GM12878 (cell line): ENCODE measurements at places on chromosomes 1 and 21. TPM values are rescaled to one million over a fixed set of nuclear protein-coding genes. Genes with fewer than 3 reads are reported as not detected.

DNA sequence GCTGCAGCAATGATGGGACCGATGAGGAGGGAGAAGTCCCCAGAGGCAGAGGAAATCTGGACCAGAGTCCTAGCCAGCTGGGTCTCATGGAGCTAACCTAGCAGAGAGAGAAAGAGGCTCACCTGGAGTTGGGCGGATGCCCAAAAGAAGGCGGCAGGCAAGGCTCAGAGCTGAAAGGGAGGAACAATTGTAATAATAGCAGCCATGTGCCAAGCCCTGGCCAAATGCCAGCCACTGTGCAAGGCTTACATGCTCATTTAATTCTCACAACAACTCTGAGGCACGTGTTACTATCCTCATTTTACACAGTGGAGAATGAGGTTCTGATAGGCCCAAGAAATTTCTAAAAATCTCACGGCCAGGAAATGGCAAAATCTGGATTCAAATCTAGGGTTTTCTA lies 50.0 kb upstream of the ZNF648 start:
- H3K27ac ChIP-seq, result no peak overlapping the region
- no peaks in the 10 kb centered on the region for H3K4me1 ChIP-seq
- DNase-seq, result no peak
- H3K27me3 ChIP-seq, result no peaks in the 10 kb centered on the region; the same call in 1 of the 2 replicates

DNA sequence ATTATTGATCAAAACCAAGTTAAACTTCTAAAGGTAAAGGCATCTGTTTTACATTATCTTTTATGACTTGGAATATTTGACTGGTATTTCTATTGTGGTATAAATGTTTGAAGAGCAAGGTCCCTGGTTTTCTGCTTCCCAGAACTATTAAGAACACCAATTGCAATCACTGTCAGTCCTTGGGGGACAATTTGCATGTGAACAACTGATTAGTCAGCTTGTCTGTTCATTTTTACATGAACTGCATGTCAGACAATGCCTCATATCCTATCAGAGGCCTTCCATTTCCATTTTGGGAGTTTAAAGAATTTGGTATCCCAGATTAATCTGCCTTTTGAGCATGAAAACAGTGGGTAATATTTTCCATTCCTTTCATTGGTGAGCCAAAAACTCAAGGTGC lies 654.9 kb upstream of the USP24 start:
- H3K27me3 ChIP-seq, result no peaks in the 10 kb centered on the region
- DNase-seq, result no peak
- H3K27ac ChIP-seq, result no peak overlapping the region
- no peaks in the 10 kb centered on the region for H3K36me3 ChIP-seq

Gene SYT11
- polyA plus RNA-seq, result 12.1 and 12.4 TPM in 2 replicates

Gene KRTAP13-2
- polyA plus RNA-seq, result not detected in 2 replicates

Gene TMEM79
- polyA plus RNA-seq, result 3.2 and 5.2 TPM in 2 replicates

- no peak overlapping the region for H3K4me3 ChIP-seq
- H3K36me3 ChIP-seq, result no peaks in the 10 kb centered on the region
- DNase-seq, result no peak
- no peak overlapping the region for H3K27ac ChIP-seq
- peaks cover 4% of the 10 kb centered on the region for H3K4me1 ChIP-seq
- H3K27me3 ChIP-seq, result no peaks in the 10 kb centered on the region
Observed at GRCh38 chr1:183310753-183311479, 107.3 kb downstream of the NMNAT2 start.

DNA sequence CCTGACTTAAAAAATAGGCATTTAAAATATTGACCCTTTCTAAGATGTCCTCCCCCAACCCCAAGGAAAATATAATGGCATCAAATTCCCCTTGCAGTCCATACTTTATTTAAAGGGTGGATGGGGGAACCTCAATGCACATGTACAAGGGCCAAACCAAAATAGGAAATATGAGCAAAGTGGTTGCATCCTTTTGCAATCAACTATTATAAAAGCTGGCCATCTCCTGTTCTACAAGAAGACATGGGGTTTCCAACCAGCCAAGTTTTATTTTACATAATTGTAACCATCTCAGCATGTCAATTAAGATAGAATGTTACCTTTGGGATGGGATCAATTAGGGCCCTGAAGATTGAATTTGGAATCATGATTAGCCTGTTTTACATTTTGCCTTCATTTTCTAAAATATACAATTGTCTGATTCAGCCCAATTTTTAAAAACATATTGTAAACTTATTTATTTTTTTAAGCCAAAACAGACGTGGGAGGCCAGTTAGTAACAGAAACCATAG lies 146.7 kb upstream of the NFIA start:
- H3K4me1 ChIP-seq, result no peaks in the 10 kb centered on the region
- H3K4me3 ChIP-seq, result no peak overlapping the region
- H3K27me3 ChIP-seq, result no peaks in the 10 kb centered on the region
- H3K36me3 ChIP-seq, result no peaks in the 10 kb centered on the region
- DNase-seq, result no peak

Gene IFI44
- 38.7 and 40.9 TPM in 2 replicates for polyA plus RNA-seq

GRCh38 chr1:223515421-223515820 lies 122.2 kb downstream of the CCDC185 start:
- no peaks in the 10 kb centered on the region for H3K27me3 ChIP-seq
- H3K27ac ChIP-seq, result no peak overlapping the region
- no peak overlapping the region for H3K4me3 ChIP-seq
- no peaks in the 10 kb centered on the region; the same call in 1 of the 2 replicates for H3K4me1 ChIP-seq

- H3K36me3 ChIP-seq, result no peaks in the 10 kb centered on the region
- peaks cover 11% of the 10 kb centered on the region for H3K27me3 ChIP-seq
- H3K27ac ChIP-seq, result no peak overlapping the region
- no peak overlapping the region for H3K4me3 ChIP-seq
- no peak for DNase-seq
Observed at GRCh38 chr1:25704267-25704691, 87.7 kb downstream of the MAN1C1 start.

Gene COL6A1
- polyA plus RNA-seq, result 0.12 and 0.28 TPM in 2 replicates

- H3K27ac ChIP-seq, result no peak overlapping the region
- no peak overlapping the region for H3K4me3 ChIP-seq
- H3K27me3 ChIP-seq, result no peaks in the 10 kb centered on the region
- no peaks in the 10 kb centered on the region for H3K36me3 ChIP-seq
Observed at GRCh38 chr1:76073481-76073880, 1.1 kb upstream of the ST6GALNAC3 start.

DNA sequence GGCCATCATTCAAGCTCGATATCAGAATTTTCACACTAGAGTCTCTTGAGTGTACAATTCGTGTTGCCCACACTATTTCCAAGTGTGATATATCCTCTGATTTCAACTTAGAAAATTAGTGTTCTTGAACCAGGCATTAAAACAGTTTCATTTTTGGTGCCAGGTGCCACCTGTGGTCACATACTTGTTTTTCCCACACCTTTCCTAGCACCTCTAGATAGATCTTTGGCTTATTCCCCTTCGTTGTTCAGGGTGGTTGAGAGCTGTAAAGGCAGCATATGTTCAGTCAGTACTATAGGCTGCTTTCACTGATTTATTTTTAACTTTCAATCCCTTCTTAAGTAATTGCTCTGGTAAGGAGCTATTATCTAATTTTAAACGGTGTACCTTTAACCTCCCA lies 131.1 kb downstream of the NEK7 start:
- H3K36me3 ChIP-seq, result no peaks in the 10 kb centered on the region; the same call in 1 of the 2 replicates
- H3K27ac ChIP-seq, result no peak overlapping the region
- no peak for DNase-seq

DNA sequence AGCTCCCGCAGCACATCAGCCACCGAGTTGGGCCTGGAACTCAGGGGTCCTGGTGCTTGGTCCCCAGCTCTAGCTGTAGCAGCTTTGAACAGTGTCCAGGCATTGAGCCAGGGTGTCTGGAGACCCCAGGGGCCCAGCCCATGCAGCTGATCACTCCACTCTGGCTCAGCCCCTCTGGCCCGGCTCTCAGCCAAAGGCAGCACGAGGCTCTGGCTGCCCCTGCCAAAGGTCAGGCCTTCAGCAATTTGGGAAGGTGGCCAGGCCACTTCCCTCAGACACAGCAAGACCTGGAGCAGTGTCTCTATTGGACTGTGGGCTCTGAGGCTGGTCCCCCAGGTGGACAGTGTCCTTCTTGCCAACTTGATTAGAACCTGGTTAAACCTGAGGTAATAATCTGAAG lies 34.4 kb upstream of the RNF19B start:
- no peak overlapping the region for H3K27ac ChIP-seq
- no peak for DNase-seq
- H3K4me3 ChIP-seq, result no peak overlapping the region
- H3K27me3 ChIP-seq, result no peaks in the 10 kb centered on the region

- no peaks in the 10 kb centered on the region; the same call in 1 of the 2 replicates for H3K27me3 ChIP-seq
- H3K4me3 ChIP-seq, result no peak overlapping the region
- no peaks in the 10 kb centered on the region for H3K36me3 ChIP-seq
- H3K27ac ChIP-seq, result no peak overlapping the region
- no peak for DNase-seq
Observed at GRCh38 chr1:43605157-43605556, 44.8 kb upstream of the KDM4A start.

GRCh38 chr1:20057886-20058420 lies 12.0 kb upstream of the PLA2G5 start:
- no peaks in the 10 kb centered on the region for H3K27me3 ChIP-seq
- H3K4me1 ChIP-seq, result peaks cover 19% of the 10 kb centered on the region
- H3K27ac ChIP-seq, result no peak overlapping the region
- no peaks in the 10 kb centered on the region for H3K36me3 ChIP-seq
- no peak for DNase-seq

Gene TENT5C
- polyA plus RNA-seq, result 2.2 and 2.7 TPM in 2 replicates

GRCh38 chr1:111630567-111630966 lies 11.0 kb downstream of the RAP1A start:
- DNase-seq, result no peak
- no peak overlapping the region for H3K4me3 ChIP-seq
- no peak overlapping the region for H3K27ac ChIP-seq
- H3K27me3 ChIP-seq, result no peaks in the 10 kb centered on the region

Gene RNF207
- polyA plus RNA-seq, result 6.1 and 8.6 TPM in 2 replicates

DNA sequence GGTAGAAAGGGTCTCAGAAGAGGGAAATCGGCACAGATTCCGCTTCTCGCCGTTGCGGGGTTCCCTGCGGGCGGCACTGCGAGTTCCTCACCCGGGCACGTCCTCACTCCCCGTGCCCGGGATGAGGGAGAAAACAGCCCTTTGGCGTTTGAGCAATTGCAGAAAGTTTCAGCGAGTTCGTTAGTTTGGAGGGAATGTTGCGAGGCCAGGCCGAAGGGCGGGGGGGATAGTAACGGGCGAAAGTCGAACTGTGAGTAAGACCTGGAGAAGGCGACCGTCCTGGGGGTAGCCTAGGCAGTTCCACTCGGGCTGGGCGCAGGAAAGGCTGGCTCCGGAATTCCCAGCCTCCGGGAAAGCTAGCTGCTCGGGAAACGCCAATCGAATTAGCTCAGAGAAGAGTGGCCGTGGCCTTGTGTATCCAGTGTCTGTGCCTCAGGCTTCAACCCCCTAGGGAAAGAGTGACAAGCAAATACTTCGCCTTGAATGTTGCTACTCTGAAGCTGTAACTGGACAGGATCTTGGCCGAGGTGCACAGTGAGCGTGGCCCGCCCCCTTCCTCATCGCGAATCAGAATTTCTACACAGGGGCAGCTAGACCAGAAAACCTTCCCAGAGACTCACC lies 787 bp downstream of the PTGFR start:
- H3K27me3 ChIP-seq, result peaks cover 4% of the 10 kb centered on the region; the same call in 1 of the 2 replicates
- H3K36me3 ChIP-seq, result no peaks in the 10 kb centered on the region
- H3K4me1 ChIP-seq, result no peaks in the 10 kb centered on the region
- no peak for DNase-seq
- H3K4me3 ChIP-seq, result no peak overlapping the region
- no peak overlapping the region for H3K27ac ChIP-seq
